ENCODE measurements at places on chromosomes 1 and 21.

- no peak for DNase-seq
These were observed 3.4 kb downstream of the PIGV start for GRCh38 chr1:26791148-26791547.

GRCh38 chr1:69639159-69639558, 71.4 kb downstream of the LRRC7 start:
- no peak for DNase-seq

DNA sequence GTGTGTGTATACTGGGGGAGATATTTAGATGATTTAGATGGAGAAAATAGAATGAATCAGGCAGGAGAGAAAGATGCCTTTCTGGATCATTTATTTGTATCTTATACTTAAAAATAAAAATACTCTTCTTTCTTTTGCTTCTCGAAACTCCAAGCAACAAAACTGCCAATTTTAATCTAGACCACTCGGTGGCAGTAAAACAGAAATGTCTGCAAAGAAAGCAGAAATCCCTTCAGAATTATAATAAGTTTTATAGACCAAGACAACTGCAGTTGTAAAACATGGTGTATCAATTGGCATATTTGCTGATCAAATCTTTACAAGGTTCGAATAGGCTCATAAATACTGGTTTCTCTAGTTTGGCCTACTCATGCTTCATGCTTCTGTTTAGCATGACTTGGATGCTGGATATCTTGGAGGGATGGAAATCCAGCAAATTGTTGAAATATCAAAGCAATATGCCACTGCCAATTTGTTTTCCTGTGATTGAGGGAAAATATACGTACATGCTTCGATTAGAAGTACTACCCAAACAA, 15.1 kb upstream of the C1orf87 start:
- DNase-seq, result no peak

DNA sequence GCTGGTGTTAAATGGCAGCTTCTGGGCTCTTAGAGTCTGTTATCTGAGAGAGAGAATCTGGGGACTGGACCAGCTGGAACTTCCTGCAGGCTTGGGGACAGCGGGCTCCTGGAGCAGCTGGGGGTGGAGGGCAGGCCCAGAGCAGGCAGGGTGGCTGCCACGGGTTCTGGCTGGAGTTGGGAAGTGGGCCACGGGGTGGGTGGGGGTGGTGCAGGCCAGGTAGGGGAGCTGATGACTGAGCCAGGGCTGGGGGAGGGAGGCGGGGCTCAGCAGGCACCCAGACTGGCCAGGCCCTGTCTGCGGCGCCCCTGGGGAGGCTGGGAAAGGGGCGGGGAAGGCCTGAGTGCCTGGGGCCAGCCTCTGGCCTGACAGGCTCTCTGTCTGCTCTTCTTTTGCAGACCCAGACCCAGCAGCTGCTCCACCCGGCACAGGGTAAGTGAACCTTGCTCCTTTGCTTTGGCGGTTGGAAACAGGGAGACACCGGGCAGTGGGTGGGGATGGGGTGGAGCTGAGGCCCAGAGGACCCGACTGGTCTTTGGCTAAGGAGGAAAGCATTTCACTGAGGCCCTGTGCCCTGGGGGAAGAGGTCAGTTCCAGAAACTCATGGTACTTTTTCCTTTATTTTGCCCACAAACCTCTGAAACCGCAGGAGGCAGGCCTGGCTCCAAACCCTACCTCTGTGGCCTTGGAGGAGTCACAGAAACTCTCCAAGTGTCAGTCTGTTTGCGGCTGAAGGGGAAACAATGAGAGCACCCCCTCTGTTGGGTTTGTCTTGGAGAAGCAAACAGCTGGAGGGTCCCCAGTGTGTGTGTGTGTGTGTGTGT, 48.8 kb downstream of the ARHGEF10L start:
- no peak for DNase-seq

DNA sequence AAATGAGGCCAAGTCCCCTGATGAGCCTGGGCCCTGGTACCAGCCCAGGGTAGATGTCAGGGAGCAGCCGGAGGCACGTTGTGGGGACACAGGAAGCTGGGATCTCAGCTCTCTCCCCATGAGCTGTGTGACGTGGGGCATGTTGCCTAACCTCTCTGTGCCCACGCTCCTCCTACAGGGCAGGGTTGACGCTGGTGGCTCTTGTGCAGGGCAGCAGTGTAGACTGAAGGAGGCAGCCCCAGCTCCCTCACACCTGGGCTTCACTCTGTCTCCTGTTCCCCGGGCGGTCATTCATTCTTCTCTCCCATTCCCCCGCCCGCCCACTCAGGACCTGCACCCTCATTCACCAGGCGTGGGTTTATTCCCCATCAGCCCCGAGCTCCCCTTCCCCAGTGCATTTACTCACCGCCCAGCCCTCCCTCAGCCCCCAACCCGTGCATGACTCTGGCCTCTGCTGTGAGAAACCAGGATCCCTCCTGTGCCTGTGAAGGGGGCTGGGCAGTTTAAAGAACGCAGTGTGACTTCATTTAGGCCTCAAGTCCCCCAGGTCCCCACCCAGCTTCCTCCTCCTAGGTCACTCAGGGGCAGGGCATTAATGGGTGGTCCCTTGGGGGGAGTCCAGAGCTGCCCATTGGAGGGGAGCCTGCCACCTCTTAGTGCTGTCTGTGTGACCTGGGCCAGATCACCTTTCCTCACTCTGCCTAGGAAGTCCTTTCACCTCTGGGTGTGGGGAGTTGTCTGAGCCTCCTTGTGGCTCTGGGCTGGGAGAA, 285.7 kb downstream of the PTPRU start:
- DNase-seq, result no peak

- no peak for DNase-seq
These were observed 15.3 kb downstream of the CDC7 start for GRCh38 chr1:91515994-91516393.

DNA sequence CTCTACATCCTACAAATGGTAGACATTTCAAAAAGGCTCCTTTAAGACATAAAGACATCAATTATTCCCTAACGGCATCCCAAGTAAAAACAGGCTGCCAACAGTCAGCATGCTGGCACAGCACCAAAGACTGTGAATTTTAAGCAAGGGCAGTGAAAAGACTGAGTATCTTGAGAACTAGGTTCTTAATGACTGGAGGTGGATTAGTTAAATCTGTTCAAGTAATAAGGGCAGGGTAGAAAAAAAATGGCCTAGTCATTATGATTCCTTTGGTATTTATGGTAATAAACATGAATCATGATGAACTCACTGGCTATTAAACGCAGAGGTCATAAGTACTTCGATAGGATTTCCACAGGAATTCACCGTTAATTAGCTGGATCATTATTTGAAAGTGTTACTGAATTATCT, 75.2 kb downstream of the KIFAP3 start:
- DNase-seq, result no peak

DNA sequence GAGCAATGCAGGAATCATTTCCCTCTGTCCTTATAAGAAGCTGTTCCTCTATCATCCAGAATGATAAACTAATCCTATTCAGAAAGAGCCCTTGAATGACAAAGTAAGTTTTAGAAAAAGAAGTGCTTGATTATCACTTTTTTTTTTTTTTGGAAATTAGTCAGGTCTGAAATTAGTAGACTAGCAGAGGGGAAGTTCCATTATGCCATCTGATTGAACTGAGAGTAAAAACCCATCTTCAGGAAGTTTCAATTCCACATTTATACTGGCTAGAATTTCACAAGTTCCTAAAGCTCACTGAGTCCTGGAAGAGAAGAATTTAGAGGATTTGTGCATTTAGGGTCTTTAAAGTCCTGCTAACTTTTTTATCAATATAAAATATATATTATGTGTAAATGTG, 128.8 kb upstream of the COA6 start:
- DNase-seq, result no peak

GRCh38 chr1:110495926-110496600, 22.9 kb downstream of the KCNA10 start:
- peak; percentile 50 for DNase-seq

GRCh38 chr1:93352376-93352775, 6.7 kb downstream of the DR1 start:
- DNase-seq, result no peak

GRCh38 chr1:9315411-9316079, 22.9 kb downstream of the SPSB1 start:
- DNase-seq, result peak; percentile 49

DNA sequence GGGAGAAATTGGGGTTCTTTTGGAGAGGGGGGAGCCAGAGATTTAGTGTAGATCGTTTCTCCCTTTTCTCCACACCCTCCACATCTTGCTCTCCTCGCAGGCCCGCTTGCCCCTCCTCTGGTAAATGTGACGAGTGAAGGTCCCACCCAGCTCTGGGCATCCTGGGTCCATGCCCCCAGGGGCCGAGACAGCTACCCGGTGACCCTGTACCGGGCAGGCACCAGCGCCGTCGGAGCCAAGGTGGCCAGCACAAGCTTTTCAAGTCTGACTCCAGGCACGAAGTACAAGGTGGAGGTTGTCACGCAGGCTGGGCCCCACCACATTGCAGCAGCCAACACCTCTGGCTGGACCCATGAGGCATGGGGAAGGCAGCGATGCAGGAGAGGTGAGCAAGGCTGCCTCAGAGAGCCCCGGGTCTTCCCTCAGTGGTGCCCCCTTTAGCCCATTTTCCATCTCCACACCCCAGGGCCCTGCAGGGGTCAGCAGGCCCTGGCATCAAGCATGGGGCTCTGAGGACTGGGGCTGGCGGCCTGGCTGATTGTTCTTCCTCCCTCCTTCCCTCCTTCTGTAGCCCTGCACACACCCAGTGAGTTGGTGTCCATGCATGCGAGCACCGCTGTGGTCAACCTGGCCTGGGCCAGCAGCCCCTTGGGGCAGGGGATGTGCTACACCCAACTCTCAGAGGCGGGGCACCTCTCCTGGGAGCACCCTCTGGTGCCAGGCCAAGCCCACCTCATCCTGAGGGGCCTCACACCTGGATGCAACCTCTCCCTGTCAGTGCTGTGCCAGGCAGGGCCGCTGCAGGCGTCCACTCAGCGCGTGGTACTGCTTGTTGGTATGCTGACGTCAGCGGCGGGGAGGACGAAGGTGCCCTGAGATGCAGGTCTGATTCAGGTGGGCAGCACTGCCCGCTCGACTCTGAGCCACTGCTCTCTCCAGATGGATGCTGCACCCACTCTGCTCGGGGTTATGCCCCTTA, 16.4 kb upstream of the LGR6 start:
- no peak for DNase-seq

- no peak for DNase-seq
These were observed 91.6 kb upstream of the FOXD3 start for GRCh38 chr1:63230722-63231121.

- DNase-seq, result no peak
These were observed 464.3 kb downstream of the CAMTA1 start for GRCh38 chr1:7249516-7249915.

GRCh38 chr1:201017828-201018163, 5.7 kb downstream of the KIF21B start:
- DNase-seq, result no peak

DNA sequence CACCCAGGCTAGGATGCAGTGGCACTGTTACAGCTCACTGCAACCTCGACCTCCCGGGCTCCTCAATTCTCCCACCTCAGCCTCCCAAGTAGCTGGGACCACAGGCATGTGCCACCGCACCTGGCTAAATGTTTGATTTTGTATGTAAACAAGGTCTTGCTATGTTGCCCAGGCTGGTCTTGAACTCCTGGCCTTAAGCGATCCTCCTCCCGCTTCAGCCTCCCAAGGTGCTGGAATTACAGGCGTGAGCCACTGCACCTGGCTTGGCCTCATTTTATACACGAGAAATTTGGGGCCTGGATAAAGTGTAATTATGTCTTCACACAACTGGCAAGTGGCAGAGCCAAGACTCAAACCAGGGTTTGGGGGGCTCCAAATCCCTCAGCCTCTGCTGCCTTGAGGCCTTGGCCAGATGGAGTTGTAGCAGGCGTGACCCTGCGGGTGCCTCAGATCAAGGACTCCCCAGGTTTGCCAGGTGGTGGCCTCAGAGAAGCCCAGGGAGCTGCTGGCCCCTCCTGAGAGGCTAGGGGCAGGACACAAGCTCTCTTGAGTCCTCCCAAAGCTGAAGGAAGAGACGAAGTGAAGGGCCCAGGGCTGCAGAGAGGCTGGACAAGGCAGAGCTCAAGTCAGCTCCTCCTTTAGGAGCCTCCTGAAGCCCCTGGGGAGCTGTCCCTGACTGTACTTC, 61.7 kb downstream of the MDM4 start:
- no peak for DNase-seq

DNA sequence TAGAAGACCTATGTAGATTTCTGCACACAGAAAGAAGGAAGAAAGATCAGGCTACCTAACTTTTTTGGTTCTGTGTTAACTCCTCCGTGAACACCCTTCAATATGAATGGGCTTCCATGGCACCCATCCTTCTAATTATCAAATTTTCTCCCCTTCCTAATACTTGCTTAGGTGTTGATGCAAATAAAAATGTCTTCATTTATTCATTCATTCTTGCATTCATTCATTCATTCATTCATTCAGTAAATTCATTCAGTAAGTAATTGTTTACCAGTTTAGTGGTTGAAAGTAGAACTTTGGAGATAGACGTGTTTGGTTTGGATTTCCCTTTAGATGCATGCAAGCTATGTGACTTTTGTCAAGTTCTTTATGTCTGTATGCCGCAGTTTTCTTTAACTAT, 4.6 kb downstream of the CHI3L2 start:
- DNase-seq, result no peak

GRCh38 chr1:185058110-185058509, 12.8 kb downstream of the RNF2 start:
- DNase-seq, result no peak

DNA sequence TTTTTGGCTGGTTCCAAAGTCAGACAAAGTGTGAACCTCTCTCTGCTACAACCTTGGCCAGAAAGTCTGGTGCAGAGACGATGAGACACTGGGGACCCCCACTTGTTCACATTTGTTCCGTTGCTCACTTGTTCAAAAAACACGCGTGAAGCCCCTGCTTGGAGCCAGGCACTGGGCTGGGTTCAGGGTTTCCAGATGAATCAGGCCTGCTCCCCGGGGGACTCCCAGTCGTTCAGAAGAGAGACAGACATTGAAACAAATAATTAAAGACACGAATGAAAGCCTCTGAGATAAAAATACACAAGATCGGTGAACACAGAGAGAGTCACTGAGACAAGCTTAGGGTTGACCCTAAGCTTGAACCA, 101.5 kb upstream of the RUNX3 start:
- DNase-seq, result peak; percentile 45

DNA sequence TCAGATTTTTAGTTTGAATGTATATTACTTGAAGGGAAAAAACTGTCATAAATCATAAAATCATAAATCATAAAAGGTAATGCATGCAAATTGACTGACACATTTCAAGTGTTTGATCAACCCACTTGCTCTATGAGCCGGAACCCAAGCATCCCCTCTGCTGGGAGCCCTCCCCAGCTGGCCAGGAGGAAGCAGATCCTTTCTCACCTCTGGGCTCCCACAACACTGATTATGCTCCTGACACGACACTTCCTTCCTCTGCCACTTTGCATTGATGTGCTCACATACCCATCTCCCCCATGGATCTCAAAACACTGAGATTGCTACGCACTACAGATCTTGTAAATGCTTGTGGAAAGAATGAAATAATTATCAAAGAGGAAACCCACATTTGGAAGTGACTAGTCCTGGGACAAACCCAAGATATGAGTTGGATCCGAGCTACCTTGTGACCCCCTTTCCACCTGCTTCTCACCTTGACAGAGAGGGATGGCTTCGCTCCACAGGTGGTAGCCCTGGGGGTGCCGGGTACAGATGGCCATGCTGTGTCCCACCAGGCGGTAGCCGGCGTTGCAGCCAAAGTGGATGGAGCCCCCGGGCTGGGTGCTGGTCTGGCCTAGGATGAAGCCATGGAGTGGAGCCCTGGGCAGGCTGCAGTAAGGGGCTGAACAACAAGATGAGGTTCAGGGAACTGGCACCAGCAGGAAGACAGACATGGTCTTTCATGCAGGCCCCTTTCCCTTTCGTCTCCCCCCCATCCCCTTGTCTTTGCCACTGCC, 104.6 kb downstream of the ZSCAN20 start:
- no peak for DNase-seq
